ENCODE measurements at places on chromosomes 6 and 20.

DNA sequence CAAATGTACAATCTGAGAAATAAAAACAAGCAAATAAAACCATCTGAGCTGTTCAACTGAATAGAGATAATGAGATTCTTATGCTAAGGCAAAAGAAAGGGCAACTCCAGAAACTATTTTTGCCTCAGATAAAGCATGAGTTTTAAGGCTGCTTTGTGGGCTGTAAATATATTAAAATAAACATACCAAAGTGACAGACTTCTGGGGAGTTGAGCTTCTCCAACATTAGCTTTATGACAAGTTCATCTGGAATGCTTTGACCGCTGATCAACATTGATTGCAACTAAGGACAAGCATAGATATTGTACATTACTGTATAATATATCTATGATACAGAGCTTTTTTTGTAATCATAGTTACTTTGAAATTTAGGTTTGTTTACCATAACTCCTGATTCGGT, 19.3 kb downstream of the AK9 start:
- no peak for DNase-seq

- DNase-seq: no peak
Measured at GRCh38 chr6:156949376-156949775, 172.2 kb downstream of the ARID1B start.

GRCh38 chr6:152204591-152204990, 397.1 kb downstream of the ESR1 start:
- no peak for DNase-seq

- DNase-seq: no peak
Measured at GRCh38 chr6:135181333-135182070, 394 bp downstream of the MYB start.

DNA sequence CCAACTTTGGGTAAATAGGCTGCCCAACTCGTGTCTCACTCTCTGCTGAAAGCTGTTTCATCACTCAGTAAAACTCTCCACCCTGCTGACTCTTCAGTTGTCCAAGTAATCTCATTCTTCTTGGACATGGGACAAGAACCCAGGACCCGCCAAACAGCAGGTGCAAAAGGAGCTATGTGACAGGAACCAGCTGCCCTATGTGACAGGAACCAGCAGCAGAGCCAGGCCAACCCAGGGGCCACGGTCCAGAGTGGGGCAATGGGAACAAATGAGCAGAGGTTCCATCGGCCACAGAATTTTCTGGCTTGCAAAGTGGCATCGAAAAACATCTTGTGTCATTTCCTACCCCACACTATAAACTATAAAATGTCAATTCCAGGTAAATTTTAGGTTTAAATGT, 56.5 kb downstream of the MOXD1 start:
- DNase-seq: no peak

DNA sequence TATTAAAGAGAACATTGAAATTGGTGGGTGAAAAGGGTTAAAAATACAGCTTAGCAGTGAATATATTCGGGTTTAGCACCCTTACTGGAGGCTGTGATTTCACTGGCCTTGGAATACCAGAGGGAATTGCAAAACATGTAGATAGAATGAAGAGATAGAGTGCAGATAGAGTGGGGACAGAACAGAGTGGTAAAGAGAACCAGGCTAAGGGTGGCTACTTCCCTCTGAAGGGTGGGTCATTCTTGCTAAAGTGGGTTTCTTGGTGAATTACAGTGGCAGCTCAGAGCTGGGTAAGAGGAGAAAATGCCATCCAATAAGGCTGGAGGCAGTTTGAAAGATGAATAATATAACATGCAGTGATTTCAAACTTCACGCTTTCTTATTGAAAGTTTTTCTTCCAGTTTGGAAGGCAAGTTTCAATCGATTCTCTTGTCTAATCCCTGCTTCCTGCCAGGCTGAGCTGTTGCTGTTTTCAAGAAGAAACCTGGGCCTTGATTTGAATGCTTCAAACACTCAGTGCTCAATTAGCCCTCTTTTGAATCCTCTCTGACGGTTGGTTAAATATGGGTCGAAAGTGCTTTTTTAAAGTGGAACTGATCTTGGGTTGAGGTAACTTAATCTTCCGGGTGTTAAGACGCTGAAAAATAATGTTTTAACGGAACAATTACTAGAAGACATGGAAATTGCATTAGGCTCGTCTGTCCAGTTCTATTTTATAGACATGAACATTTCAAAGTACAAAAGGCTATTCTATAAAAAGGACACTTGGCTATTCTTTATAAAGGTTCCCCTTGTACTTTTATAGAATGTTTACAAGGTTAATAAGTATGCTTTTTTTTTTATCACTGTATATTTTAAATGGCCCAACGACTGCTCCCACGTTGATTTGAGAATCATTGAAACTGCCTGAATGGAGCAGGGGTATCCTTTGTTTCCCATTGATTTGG, 203.3 kb downstream of the BCAS1 start:
- DNase-seq: no peak

DNA sequence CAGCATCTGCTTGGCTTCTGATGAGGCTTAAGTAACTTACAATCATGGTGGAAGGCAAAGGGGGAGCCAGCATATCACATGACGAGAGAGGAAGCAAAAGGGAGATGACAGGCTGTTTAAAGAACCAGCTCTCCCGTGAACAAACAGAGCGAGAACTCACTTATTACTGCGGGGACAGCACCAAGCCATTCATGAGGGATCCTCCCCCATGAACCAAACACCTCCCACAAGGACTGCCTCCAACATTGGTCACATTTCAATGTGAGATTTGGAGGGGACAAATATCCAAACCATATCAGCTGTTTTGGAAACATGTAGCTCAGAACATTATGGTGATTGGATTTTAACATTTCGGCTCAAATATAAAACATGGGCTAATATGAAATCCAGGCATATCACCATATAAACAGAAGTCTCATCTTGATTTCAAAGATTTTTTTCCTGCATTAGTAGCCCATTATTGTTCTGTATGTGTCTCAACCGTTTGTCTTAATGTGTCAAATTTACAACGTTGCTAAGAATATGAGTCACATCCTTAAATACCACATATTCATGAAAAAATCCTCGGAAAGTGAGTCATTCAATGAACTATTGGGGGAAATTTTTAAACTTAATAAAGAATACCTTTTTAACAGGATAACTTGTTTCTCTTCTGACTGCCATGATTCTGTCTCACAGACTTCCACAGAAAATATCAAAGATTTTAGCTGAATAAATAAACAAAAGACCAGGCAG, 894.3 kb downstream of the TFAP2A start:
- no peak for DNase-seq

GRCh38 chr6:72894091-72894490, 272.2 kb downstream of the KCNQ5 start:
- no peak for DNase-seq

DNA sequence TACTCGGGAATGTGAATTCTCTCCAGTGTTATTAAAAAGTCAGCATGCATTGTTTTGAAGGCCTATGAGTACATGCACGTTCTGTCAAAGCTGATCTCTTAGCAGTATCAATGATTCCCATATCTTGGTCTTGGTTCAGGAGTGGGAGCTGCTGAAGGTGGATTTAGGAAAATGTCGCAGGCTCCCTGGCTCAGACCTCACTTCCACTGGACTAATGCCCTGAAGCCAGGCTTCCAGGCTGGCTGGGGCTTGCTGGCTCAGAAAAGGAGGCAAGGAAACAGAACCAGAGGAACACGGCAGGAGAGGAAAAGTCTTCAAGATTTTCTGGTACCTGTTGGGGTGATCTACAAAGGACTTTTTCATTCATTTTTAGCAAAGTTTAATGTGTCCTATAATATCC, 81.6 kb downstream of the OLIG3 start:
- no peak for DNase-seq

DNA sequence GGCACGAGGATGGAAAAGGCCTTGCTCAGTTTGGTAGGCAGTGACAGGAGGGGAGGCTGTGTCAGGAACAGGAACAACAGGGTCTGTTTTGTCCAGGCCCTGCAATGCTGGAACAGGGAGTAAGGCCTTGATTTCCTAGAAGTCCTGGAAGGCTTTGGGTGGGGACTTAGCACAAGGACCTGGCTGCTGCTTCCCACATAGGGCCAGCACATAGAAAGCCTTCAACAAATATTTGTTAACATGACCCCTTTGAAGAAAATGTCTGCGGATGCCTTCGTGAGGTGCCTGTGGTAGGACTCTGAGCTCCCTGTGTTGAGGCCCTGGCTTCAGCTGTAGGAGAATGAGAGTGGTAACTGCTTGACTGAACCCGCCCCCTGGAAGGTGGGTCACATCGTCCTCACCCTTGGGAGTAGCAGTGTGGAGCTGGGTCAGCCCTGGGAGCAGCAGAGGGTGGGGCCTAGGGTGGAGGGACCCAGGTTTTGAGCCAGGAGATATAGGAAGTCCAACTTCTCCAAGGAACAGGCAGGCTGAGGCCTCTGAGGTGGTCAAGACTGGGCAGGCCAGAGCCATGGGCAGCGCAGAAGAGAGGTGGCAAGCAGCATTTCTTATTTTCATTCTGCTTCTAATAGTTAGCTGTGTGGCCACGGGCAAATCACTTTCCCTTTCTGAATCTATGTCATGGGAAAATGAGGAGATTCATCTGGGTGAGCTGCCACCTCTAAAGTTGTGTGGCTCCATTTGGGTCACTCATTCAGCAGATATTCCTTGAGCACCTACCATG, 50.0 kb downstream of the CNBD2 start:
- no peak for DNase-seq

GRCh38 chr6:36856277-36856676, 17.0 kb upstream of the CPNE5 start:
- no peak for DNase-seq

DNA sequence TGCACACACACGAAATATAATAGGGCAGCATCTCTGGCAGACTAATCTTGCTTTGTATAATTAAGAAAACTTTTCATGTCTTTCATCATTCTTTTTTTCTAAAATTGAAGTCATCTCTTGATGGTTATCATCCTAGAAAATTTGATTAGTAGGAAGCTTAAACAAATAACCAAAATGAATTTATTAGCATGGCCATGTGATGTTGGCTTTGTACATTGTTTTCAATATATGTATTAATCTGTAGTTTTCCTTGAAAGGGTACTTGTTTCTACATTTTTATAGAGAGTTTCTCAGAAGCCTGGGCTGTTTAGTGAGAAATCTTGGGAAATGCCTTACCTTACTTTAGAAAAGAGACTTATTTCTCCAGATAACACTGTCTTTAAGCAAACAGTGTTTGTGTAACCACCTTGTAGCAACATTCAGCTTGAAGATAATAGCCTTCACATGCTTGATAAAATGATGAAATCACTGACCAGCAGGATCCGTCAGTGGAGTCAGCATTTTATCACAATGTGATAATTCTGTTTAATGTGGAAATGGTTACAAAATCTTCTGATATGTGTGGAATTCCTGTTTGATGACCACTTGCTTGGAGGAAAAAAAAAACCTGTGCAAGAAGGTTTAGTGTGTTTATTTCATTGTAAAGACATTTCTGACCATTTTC, 147.8 kb downstream of the MACROD2 start:
- no peak for DNase-seq

GRCh38 chr6:165545806-165546205, 117.2 kb downstream of the PDE10A start:
- DNase-seq: no peak

GRCh38 chr6:159038914-159039884, 5.6 kb downstream of the TAGAP start:
- no peak for DNase-seq

- no peak for DNase-seq
Measured at GRCh38 chr6:26335631-26336323, 29.2 kb upstream of the BTN3A2 start.

DNA sequence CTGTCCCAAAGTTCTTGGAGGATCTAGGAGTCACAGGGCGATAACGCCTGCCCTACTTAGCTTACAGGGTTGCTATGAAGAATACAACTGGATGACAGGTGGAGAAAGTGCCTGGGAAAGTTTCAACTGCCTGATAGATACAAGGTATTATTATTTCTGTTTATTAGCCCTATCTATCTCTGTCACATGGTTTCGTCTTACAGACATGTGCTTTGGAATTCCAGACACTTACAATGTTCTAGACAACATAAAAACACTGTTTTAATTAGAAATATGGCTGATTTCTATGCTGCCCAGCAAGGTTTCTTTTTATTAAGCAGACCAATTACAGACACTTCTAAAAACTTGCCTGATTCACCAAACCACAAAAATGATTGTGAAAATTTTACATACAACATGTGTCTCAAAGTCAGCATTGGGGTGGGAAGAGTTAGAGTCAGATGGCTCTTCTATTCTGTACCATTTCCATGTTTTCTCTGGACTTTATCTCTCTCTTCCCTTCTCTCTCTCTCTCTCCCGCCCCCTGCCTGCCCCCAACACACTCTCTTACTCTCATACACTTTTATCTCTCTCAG, 50.0 kb downstream of the GJA10 start:
- DNase-seq: no peak

DNA sequence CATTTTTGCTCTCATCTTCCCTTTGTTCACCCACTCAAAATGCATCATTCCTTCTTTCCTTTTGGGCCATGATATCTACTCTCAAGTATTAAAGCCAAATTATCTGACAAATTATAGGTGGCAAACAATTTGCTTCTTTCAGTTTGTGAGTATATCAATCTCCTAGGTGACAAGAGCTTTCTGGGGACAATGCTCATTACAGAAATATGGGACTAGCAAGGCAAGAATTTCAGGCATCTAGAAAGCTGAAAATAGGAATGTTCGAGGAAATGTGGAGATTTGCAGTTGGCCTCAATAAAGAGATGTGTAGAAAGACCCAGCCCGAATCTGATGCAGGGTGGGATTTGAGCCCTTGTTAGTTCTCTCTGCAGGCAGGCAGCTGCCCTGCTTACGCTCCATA, 71.8 kb downstream of the ALDH8A1 start:
- DNase-seq: no peak

DNA sequence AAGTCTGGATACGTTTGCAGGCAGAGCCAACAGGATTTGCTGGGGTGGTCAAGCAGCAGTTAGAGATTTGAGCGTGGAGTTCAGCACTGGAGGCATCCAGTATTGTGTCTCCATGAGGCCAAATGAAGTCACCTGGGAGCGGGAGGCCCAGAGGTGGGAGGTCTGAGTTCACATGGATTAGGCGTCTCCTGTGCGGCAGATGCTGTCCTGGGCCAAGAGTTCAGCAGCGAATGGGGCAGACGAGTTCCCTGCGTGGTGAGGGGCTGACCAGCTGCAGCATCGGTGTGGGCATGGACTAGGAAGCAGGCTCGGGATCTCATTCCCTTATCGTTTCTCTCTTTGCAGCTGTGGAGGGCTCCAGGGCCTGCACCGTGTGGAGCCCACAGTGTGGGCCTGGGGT, 66.2 kb downstream of the BCAS4 start:
- DNase-seq: no peak

DNA sequence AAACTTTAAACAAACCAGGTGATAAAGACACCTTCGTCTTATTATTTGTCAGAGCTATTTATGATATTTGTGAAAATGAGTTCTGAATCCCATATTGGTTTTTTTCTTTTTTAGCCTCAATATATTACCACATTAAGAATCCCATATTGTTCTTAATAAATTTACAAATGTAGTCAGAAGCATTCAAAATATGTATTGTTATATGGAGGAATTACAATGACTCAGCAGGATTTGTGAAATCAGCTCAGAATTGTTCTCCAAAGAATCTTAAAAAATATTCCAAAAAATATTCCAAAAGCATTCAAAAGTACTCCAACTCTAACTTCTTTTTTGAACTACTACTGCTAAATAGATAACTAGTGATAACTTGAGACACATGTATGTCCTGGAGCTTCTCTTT, 6.5 kb upstream of the ZNF343 start:
- no peak for DNase-seq
